ENCODE measurements at places on chromosomes 6 and 20.

DNA sequence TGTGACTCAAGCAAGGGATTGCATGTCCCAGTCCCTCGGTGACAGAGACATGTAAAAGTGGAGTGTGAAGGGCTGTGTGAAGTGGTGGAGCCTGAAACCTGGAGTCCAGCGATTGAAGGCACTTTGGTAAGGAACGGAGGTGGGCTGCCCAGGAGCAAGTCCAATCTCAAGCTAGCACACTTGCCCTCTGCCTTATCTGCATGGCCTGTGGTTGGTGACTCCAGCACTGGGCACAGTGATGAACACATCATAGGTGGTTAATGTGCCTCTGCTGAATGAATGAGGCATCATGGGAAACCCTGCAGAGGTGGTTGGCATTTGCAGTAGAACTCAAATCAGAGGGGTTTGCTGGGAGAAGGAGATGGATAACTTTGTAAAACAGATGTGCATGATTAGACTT lies 14.9 kb upstream of the ULBP3 start:
- no peak for DNase-seq

GRCh38 chr6:118992186-118992795 lies 57.3 kb upstream of the MCM9 start:
- DNase-seq, result no peak

- DNase-seq, result no peak
These were observed 56.9 kb upstream of the CD2AP start for GRCh38 chr6:47420394-47421371.

DNA sequence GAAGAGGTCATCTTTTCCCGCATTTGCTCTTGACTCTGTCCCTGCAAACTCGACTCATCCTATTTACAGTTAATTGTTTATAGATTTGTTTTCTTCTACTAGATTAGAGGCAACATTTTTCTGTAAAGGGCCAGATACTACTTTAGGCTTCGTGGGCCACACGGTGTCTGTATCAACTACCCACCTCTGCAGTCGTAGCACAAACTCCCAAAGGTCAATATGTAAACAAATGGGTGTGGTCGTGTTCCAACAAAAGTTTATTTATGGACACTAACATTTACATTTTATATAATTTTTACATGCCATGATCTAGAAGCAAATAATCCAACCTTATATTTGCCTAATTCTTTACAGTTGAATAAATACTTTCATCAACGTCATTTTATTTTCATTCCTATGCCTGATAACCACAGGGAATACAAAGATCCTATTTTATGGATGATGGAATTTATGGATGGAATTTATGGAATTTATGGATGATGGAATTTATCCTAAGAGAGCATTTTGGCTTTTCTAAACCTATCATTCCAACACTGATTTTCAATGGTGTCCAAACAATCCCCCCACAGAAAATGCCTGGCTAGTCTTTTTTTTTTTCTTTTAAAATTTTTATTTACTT lies 232.8 kb downstream of the MYLK4 start:
- no peak for DNase-seq
